ENCODE measurements at places on chromosomes 3 and 15.

DNA sequence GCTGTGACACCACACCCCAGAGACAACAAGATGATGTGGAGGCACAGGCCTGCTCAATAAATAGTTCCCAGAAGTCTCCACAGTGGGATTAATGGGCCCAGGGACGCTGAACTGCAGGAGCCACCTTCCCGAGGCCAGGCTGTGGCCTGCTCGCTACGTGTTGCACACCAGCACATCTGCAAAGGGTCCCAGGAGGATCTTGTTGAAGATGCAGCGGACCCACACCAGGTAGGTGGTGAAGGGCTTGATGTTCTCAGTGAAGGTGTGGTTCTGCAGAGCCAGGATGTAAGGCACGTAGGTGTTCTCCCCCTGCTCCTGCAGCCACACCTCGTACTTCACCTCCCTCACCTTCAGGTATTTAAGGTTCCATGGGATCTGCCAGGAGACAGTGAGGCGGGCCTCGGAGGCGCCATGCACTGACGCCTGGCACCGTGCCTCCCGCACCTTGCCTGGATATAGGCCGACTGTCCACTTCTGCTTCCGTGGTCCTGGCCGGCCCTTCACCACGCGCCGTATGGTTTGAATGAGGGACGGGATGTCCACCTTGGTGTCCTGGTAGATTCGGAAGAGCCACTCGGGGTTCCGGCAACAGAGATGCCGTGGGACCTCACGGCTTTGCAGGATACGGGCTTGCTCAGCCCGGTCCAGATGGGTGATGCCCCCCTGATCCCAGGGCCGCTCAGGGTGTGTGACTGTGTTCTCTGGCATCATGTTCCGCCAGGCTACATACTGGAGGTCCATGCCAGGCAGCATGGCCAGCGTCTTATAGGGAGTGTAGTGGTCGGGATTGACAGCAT, 26.1 kb downstream of the POMGNT2 start:
- DNase-seq, result no peak

- no peak for DNase-seq
Observed at GRCh38 chr3:117580806-117581205, 871.2 kb downstream of the TUSC7 start.

DNA sequence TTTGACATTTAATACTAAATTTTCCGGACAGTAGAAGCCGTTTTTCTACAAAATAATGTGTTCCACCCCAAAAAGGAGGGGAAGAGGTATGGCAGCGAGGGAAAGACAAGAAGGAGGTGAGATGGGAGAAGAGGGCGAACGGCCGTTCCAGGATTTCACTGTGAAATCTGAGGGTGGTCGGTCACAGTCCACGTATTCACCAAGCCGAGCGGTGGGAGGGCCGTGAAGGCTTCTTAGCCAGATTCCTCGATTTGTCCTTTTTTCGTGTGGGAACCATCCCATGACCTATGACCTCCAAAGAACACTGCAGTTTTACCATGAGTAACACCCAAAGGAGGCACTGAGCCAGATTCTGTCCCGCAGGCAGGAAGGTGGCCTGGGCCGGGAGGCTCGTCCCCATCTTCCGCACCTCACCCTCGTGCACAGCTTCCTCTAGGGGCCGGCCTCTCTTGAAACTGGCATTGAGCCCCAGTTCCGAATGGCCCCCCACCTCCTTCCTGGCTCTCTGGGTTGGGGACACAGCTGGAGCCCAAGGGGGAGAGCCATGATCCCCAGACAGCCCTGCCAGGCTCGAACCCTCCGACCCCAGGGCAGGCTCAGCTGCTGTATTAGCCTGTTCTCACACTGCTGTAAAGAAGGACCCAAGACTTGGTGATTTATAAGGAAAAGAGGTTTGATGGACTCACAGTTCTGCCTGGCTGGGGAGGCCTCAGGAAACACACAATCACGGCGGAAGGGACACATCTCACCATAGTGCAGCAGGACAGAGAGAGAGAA, 23.7 kb downstream of the XXYLT1 start:
- DNase-seq, result no peak

DNA sequence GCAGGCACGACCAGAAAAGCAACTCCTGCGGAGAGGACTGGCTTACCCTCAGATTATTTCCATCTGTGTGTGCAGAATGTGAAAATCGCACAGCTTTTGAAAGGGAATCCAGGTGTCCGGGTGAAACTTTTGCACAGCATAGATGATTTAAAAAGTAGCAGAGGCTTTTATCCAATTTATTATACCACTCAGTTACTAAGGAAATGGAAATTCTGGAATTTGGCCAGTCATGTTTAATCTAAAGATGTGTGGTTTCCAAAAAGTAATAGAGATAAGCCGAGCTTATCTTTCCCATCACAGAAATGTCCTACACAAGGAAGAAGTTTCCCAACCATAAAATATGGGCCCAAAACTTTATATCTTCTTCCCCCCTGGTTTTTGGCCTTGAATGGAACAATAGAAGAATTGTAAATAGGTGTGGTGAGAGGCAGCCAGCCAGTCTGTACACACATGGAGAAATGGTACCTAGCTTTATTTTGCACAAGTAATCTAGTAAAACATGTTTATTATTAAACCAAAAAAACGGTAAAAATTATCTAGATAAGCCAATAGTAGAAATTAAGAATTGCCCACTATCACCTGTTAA, 19.3 kb upstream of the SLC24A5 start:
- no peak for DNase-seq

- peak; percentile 27 for DNase-seq
Observed at GRCh38 chr3:31377045-31377642, 155.6 kb upstream of the STT3B start.

GRCh38 chr15:92747047-92747446, 91.5 kb upstream of the FAM174B start:
- no peak for DNase-seq

DNA sequence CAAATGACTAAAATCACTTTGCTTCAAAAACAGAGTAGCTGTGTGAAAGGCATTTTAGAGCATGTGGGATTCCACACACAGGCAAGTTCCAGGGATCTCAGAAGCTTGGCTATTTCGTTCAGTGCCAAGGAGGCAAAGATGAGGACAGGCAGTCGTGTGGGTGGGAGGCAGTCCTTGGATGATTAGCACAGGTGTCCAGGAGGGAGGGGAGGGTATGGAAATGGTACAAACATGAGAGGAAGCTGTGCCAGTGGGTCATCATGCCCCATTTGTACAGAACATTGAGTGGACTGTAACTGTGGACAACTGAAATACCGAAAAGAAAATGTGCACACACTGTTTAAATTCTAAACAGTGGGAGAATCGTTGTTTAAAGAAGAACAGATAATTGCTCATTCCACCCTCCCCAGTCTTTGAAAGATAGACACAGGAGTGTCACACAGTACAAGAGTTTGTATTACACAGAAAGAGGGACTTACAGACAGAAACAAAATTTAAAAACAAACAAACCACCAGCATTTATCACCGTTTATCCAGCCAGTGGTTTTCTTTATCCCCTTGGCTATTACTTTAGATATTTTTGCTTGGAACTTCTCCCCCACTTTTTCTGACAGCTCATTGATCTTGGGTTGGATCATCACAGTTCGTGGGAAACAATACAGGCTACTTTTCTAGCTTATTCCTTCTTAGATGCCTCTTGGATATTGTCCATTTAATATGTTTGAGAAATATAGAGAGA, 122.9 kb downstream of the GREM1 start:
- DNase-seq, result no peak

GRCh38 chr3:187935623-187936156, 190.4 kb upstream of the BCL6 start:
- DNase-seq, result peak; percentile 48

DNA sequence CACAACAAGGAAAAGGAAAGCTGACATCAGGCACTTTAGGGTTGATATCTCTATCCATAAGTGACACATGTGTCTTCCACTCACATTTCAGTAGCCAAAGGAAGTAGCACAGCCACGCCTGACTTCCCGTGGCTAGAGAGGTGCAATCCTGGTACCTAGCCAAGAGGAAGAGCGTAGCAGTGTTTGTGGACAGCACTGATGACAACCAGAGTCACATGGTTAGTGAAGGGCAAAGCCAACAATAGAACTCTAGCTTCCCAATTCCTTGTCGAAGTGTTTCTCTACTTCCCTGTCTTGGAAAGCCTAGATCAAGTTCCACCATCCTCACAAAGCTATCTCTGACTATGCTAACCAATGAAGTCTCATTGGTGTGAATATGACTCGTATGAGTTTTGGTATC, 189.2 kb downstream of the RSL24D1 start:
- DNase-seq, result no peak

All from stimulated activated CD4-positive, alpha-beta T cell treated with anti-CD3 and anti-CD28 coated beads, Interleukin-2, amount 100 ng/mL, for 24 hours (primary cell).